ENCODE measurements at places on chromosomes 13 and 19. TPM values are rescaled to one million over a fixed set of nuclear protein-coding genes. Genes with fewer than 3 reads are reported as not detected.

The PEX11G gene
- 0.59 TPM for total RNA-seq

The ARRDC5 gene
- 13.6 TPM for total RNA-seq

DNA sequence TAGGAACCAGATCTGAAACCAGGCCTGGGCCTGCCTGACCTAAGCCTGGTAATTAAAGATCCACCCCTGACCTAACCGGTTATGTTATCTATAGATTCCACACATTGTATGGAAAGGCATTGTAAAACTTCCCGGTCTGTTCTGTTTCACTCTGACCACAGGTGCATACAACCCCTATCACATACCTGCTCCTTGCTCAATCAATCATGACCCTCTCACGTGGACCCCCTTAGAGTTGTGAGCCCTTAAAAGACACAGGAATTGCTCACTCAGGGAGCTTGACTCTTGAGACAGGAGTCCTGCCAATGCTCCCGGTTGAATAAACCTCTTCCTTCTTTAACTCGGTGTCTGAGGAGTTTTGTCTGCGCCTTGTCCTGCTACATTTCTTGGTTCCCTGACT is 27.3 kb upstream of the ZNF562 start:
- H3K4me1 ChIP-seq, result no peaks in the 10 kb centered on the region
- H3K36me3 ChIP-seq, result no peaks in the 10 kb centered on the region
- DNase-seq, result no peak
- H3K27ac ChIP-seq, result no peak overlapping the region
- no peak overlapping the region for H3K4me3 ChIP-seq
- no peaks in the 10 kb centered on the region for H3K27me3 ChIP-seq

DNA sequence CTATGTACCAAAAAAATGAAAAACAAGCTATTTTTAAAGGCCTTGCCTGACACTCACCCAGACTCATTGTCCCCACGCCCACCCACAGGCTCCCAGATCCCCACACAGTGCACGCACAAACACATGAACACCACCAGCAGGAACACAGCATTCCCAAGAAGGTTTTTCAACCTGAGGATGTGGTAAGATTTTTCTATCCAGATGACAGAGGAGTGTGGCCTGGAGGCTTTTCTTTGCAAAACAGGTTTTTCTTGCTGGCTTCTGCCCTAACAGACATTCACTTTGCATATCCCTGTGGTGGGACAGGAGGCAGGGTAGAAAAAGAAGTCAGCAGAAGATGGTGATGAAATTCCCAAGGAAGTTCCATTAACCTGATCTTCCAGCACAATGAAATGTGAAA is 97.8 kb downstream of the KLF12 start:
- H3K4me3 ChIP-seq, result no peak overlapping the region
- no peak for DNase-seq
- H3K27ac ChIP-seq, result no peak overlapping the region
- H3K36me3 ChIP-seq, result no peaks in the 10 kb centered on the region
- peaks cover 28% of the 10 kb centered on the region for H3K4me1 ChIP-seq

GRCh38 chr19:38039966-38040365 is 133.0 kb downstream of the SIPA1L3 start:
- no peak overlapping the region for H3K27ac ChIP-seq
- no peaks in the 10 kb centered on the region for H3K36me3 ChIP-seq
- DNase-seq, result no peak
- H3K4me3 ChIP-seq, result no peak overlapping the region
- H3K27me3 ChIP-seq, result no peaks in the 10 kb centered on the region

GRCh38 chr19:1270213-1270853 is 1.2 kb downstream of the CIRBP start:
- peaks cover 71% of the 10 kb centered on the region for H3K4me1 ChIP-seq
- H3K27ac ChIP-seq, result peak overlapping the region; percentile 82
- peaks cover 39% of the 10 kb centered on the region for H3K36me3 ChIP-seq
